Hematopoietic multipotent progenitor cell treated with erythropoietin and hydrocortisone succinate and interleukin-3 and kit ligand, for 17 days (in vitro differentiated cells): ENCODE measurements at places on chromosomes 12 and 14.
A peak's percentile ranks its signal among the peaks of the same experiment; 100 is the strongest.

DNA sequence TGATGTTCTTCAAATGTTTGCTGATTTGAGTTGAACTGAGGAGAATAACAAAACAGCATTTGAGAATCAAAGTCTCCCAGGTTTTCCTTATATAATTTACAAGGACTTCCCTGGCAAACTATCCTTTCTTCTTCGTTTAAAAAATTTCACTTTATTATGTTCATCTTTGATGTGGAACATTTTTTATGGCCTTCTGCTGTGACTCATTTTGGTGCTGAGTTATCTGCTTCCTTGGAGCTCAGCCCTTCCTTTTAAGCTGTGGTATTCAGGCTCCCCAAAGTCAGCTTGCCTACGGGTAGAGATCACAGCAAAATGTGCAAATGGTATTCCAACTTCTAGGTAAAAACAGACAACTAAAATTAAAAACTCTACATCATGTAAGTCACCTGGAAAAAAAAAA is 1.4 kb upstream of the ANO4 start:
- DNase-seq = no peak

DNA sequence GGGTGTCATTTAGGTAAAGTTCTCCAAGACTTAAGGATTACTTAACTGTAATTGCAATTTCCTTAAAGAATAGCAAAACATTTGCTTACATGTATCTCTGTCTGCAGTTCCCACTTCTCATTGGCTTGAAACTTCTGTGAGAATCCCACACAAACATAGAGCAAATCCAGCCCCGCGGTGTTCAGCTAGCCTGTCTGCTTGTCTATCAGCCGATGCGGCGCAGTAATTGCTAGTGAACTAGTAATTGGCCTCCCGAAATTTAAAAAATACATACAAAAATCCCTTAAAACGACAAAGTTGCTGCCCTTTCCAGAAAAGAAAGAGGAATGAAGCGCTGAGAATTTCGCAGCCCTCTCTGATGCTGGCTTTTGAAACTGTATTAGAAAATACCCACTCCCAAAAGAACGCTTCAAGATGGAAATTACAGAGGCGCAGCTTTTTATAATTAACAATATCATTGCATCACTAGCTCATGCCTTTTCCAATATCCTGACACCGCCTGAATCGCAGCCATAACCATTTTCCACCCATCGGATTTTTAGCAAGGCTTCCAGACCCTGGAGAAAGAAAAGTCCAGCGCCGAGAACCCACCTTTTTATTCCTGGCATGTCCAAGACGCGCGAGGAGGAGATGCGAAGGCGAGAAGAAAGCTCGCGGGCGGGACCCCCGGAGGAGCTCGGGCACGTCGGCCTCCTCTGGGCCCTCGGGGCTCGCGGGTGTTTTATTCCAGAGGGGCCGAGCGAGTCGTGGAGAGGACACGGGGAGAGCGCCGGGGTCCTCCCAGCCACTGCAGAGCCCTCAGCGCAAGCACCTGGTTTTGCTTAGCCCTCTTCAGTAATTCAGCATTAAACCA is 646 bp downstream of the FBLN5 start:
- no peak for DNase-seq

DNA sequence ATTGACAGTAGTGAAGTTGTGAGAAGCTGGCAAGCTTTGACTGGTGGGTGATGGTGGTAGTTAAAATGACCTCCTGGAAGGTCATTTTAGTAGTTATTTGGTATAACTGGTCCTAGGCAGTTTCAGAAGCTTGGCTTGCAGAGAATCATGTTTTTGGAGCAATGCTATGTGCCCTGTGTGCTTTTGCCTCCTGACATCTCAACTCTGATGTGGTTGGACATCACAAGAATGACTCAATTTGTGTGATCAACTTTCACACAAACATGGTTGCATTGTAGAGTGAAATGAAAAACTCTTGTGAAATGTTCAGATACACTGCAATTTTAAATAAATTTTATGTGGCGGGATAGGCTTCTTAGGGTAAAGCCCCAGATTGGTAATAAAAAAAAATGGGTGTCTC is 8.3 kb upstream of the ABCD2 start:
- DNase-seq = no peak

DNA sequence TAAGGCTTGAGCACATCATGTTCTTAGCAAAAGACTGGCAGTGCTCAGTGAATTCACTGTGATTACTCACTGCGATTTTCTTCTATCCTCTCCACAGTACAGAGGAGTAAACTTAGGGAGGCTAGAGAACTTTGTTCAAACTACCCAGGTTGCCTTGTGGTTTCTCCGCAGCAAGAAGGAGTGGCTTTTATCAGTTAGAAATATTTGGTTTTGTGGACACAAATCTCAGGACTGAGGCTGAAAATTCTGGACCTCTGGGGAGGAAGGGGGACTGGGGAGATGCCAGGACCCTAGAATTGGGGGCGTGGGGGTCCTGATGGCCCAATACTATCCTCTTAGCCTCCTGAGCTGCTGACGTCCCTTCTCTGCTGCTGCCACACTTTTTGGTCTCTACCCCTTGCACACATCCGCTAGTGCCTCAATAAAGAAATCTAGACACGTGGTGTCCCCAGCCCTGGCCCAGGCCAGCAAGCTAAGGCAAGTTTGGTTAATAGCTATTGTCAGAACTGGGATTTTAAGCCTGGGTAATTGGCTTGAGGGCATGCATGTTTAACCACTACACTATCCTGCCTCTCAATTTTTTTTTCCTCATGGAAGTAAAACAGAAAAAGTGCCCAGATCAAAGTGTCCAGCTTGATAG is 842 bp downstream of the OAS2 start:
- DNase-seq = no peak

GRCh38 chr12:88946372-88946997 is 366.2 kb upstream of the KITLG start:
- DNase-seq = no peak

GRCh38 chr12:84605983-84606382 is 306.6 kb downstream of the SLC6A15 start:
- no peak for DNase-seq

- peak; percentile 70 for DNase-seq
These were observed 31.9 kb downstream of the RBM19 start for GRCh38 chr12:113934060-113934814.

- no peak for DNase-seq
These were observed 2.4 kb downstream of the EAPP start for GRCh38 chr14:34536951-34537676.

DNA sequence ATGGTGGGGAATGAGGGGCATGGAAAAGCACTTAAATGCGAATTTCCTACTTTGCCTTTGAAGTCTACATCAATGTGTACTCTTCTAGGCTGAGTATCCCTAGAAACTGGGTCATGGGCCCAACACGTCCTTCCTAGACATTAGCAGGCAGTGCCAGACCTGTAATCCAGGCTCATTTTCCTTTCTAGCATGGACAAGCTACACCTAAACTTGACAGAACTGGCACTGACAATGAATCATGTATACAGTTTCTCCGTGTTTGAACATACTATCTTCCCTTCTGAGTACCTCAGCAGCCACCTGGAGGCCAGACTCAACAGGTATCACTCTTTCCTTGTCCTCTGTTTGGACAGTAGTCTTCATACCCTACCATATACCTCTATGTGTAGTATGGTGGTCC is 25.8 kb upstream of the PDE1B start:
- DNase-seq = no peak

- no peak for DNase-seq
These were observed 7.2 kb upstream of the C1RL start for GRCh38 chr12:7116196-7116595.

GRCh38 chr12:7269273-7269672 is 34.6 kb upstream of the ACSM4 start:
- DNase-seq = no peak

DNA sequence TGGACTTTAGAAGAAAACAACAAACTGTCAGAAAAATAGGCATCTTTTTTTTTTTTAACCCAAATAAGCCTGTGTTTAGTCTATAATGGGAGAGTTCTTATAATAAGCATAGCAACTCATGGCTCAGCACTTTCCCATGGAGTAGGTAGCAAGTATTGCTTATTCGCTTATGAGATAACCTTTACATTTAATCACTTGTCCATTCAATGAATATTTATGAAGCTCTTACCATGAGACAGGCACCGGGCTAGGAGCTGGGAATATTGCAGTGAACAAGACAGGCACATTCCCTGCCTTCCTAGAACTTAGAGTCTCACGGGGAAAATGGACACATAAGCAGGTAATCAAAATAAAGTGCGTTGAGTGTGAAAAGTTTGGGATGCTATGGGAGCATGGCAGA is 10.0 kb upstream of the DCP1B start:
- no peak for DNase-seq

DNA sequence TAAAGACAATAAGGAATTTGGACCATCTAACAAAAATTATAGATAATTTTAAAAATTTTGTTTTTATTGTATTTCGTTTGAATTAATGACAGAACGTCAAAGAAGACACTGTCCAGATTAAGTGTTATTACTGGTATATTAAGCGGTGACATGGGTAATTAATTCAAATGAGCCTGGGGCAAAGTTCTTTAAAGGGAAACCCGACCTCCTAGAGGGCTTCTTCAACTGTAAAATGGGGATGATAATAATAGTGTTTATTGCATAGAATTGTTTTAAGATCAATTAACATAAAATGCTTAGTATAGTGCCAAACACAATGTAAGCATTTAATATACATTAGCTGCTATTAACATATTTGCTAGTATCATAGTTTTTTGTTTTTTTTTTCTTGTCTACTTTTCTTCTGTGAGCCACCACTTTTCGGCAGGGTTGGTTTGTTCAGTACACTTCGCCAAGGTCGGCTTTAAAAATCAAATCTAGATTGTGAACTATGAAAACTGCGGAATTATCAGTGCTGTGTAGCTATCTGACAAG is 514 bp upstream of the LARP4 start:
- DNase-seq = no peak

GRCh38 chr14:23984891-23985602 is 3.7 kb upstream of the DHRS4L2 start:
- DNase-seq = no peak

DNA sequence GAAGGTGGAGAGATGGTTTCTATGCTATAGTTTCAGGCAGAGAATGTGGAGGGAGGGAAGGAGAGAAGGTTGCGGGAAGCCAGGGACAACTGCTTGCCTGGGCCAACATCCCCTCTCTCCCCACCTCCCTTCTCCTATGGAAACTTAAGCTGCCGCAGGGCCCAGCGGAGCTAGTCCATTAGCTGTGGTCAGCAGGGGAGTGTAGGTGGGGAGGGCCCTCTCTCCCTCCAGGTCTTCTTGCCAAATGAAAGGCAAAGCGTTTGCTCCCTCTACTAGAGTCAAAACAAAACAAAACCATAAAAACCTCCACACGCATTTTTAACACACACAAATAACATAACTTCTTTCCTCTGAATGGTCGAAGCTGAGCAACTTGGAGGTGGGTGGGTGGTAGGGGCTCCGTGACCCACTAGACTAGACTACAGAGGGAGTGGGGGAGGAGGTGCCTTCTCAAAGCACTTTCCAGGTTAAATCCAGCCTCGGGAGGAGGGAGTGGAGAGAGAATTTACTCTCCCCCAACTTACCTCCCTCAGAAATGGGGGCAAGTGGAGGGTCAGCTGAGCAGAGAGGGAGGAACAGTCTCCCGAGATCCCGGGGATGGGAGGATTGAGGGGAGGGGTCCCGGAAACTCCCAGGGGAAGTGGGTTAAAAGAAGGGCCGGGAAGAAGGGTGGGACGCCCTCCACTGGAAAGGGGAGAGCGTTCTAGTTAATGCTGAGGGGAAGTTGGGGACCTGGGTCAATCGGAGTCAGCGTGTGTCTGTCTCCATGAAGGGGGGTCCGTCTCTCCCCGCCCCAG is 4.6 kb upstream of the CACNB3 start:
- no peak for DNase-seq

DNA sequence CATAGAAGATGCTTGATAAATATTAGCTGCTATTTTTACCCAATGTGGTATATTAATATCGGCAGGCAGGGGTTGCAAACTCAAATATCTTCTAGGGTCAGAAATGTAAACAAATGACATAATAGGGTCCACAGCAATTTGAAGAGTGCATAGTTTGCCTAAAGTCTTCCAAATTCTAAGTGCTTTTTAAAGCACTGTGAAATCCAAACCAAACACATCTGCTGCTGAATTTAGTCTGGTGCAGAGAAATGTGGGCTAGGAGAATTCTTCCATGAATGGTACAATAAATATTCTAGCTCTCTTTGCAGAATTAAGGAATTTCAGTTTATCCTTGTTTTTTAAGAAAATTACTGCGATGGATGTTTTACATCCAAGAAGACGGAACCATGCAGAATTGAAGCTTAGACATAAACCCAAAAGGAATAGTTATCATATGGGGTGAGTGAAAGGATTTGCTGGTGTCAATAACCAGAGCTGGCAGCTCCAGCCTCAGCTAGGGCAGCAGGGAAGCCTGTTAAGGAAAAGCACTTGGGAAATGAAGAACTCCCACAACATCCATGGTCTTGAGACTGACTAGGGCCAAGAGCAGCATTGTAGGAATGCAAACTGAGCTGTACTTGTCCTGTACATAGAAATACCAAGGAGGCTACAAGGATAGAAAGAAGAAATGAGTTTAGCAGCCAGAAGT is 65.5 kb downstream of the PTPRR start:
- DNase-seq = no peak

DNA sequence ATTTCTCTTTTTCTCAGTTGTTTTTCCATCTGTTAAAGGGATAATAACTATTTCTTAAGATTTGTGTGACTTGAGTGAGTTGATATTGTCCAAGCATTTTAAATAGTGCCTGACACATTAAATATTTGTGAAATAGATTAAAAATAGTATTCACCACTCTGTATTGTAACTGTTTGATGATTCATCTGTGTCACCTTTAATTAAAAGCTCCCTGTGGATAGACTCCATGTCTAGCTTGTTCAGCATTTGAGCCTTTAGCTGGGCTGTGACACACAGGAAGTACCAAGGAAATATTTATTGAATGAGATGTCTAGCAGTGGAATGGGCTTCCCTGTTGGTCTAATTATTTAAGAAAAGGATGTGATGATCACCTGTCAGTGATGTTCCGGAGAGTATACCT is 1.8 kb upstream of the GLIPR1L2 start:
- DNase-seq = no peak

GRCh38 chr12:123165537-123165936 is 14.6 kb upstream of the PITPNM2 start:
- DNase-seq = no peak

- no peak for DNase-seq
These were observed 44.4 kb downstream of the DYRK2 start for GRCh38 chr12:67692966-67693365.

GRCh38 chr14:32019276-32019675 is 57.8 kb upstream of the ARHGAP5 start:
- no peak for DNase-seq

DNA sequence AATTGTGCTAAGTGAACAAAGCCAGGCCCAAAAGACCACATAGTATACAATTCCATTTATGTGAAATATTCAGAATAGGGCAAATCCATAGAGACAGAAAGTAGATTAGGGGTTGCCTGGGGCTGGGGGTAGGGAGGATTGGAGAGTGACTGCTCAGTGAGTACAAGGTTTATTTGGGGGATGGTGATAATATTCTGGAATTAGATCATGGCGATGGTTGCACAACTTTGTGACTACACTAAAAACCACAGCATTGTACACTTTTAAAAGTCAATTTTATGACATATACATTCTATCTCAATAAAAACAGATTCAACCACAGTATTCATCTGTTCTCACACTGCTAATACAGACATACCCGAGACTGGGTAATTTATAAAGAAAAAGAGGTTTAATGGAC is 68.7 kb upstream of the MAP1LC3B2 start:
- DNase-seq = no peak

GRCh38 chr12:46887870-46888269 is 62.1 kb upstream of the SLC38A4 start:
- no peak for DNase-seq
